Endothelial cell of umbilical vein (primary cell): ENCODE measurements at places on chromosomes 12 and 14.
A peak's percentile ranks its signal among the peaks of the same experiment; 100 is the strongest.

DNA sequence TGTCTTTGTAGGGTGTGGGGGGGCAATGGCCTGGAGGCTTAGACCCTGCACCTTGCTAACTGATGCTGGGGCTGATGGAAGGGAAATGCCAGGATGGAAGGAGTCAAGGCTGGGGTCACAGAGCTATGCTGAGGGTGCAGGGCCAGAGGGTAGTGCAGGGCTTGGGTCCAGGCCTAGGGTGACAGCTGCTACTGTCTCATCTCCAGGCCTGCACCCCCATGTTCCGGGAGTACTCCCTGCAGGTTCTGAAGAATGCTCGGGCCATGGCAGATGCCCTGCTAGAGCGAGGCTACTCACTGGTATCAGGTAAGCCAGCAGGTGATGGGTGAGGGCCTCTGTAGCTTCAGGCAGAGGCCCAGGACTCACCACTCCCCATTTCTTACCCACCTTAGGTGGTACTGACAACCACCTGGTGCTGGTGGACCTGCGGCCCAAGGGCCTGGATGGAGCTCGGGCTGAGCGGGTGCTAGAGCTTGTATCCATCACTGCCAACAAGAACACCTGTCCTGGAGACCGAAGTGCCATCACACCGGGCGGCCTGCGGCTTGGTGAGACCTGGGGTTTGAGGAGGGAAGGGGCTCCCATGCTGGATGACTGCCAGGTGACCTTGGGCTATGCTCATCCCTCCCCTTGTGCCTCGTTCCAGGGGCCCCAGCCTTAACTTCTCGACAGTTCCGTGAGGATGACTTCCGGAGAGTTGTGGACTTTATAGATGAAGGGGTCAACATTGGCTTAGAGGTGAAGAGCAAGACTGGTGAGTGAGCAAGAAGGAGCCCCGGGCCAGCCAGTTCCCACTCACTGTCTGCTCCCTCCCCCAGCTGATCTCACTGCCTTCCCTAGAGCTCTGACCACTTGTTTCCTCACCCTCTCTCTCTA is 4.1 kb downstream of the SHMT2 start:
- no peak for DNase-seq

DNA sequence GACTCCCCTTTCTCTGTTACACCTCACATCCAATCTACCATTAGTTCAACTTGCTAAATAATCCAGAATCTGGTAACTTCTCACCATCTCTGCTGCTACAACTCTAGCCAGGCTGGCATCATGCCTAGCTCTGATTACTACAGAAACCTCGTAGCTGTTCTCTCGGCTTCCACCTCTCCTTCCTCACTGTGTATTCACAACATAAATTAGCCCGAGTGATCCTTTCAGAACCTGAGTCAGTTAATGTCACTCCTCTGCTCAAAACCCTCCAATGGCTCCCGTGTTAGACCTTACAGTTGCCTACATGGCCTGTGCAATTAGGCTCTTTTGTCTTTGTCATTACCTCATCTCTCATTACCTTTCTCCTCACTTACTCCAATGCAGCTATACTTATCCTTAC is 139.4 kb downstream of the PDE3A start:
- no peak for DNase-seq

- DNase-seq, result no peak
These were observed 2.5 kb downstream of the NR1H4 start for GRCh38 chr12:100476013-100476751.

DNA sequence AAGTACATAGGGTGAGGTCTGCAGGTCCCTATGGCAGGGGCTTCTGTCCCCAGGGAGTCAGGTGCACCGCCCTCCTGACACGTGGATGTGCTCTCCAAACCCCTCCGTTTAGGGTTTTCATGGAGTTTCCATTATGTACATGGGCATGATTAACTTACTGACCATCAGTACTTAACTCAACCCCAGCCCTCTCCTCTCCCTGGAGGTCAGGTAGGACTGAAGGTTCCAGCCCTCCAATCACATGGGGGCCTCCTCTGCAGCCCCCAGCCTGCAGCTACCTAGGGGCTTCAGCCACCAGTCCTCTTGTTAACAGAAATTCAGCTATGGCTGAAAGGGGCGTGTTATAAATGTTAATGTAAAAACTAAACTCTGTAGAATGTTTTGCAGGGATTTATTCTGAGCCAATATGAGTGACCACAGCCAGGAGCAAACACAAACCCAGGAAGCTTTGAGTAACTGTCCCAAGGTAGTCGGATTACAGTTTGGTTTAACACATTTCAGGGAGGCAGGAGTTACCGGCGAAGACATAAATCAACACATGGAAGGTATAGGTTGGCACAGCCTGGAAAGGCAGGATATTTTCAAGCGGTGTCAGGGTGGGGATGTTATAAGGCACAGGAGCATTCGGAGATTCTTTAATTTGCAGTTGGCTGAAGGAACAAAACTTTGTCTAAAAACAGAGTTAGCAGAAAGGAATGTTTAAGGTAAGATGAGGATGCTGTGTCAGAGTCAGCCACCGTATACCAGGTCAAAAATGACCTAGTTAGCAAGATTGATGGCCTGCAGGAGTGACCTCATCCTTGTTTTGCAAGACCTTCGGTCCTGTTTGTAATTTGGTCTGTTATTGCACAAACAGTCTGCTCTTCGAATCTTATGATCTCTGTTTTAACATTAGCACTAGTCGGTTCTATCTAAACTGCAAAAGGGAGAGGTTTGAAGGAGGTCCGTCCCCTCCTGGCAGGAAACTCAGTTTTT is 75.2 kb downstream of the TNFAIP2 start:
- no peak for DNase-seq

DNA sequence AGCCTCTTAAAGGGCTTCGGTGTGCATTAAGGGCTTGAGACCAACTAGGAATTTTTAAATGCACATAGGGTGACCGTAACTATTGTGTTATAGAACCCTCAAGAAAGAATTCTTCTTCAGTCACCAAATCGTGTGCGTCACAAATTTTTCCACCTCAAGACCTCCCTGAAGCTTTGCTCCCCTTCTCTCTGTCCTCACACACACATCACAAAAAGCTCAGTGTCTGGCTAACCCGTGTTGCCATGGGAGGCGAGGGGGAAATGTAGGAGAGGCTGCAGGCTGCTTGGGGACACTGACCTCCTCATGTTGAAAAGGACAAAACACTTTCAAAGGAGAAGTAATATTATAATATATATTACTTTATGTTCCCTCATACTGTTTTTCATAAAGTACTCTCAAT is 10.6 kb downstream of the SSPN start:
- no peak for DNase-seq

- no peak for DNase-seq
These were observed 12.7 kb downstream of the SLC11A2 start for GRCh38 chr12:51013441-51013840.

DNA sequence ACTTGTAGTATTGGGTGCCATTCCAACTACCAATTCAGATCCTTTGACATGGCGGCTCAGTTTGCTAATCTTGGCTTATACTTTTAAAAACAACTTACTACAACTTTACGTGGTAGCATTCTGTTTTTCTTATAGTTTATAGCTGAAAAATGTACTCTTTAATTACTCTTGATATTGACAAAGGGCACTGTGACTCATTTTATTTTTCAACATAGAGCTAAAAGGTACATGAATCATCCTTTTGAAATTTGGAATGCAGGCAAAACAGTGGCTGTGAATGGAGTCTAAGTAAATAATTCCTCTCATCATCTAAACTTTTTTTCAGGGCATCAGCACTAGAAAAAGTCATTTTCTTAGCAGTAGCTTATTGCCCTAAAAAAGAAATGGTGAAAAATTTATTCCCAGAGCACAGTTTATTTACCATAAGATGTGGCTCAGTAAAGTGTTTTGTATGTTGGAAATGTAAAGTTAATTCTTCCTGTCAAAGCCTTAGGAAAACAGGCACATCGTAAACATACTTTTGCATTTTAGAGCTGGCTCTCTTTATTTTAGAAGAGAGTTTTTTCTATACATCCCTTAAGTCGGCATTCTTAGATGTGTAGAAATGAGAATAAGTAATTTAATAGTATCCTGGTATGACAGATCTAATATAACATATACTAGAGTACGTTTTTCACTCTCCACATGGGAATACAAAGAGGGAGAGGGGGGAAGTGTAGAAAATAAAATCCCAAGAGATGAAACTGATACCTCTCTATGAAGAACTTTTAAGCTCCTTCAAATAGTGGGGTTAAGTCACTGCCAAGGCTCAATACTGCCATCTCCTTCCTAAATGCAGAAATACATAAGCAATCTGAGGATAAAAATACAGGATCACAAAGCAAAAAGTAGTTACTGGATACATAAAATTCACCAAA is 55.2 kb downstream of the SLC25A21 start:
- DNase-seq, result peak; percentile 79

GRCh38 chr12:105935106-105935505 is 203.6 kb downstream of the NUAK1 start:
- no peak for DNase-seq

- DNase-seq, result peak; percentile 24
These were observed 17.1 kb upstream of the DLK1 start for GRCh38 chr14:100709289-100710284.

DNA sequence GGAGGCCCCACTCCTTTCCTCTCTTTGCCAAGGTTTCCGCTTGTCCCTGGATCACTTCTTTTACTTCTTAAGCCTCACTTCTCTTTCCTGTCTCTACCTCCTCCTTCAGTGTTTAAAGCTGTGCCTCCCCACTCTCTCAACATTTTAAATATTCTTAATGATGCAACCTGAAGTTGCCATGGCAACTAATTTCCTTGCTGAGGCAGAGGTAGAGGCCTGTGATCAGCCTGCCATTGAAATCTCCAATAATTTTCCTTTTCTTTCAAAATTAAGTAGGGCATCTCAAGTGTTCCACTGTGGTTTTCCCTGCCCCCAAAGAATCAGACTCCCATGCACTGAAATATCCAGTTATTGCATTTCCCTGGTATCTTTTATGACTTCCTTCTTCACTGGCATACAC is 108.6 kb upstream of the VRK1 start:
- DNase-seq, result no peak

DNA sequence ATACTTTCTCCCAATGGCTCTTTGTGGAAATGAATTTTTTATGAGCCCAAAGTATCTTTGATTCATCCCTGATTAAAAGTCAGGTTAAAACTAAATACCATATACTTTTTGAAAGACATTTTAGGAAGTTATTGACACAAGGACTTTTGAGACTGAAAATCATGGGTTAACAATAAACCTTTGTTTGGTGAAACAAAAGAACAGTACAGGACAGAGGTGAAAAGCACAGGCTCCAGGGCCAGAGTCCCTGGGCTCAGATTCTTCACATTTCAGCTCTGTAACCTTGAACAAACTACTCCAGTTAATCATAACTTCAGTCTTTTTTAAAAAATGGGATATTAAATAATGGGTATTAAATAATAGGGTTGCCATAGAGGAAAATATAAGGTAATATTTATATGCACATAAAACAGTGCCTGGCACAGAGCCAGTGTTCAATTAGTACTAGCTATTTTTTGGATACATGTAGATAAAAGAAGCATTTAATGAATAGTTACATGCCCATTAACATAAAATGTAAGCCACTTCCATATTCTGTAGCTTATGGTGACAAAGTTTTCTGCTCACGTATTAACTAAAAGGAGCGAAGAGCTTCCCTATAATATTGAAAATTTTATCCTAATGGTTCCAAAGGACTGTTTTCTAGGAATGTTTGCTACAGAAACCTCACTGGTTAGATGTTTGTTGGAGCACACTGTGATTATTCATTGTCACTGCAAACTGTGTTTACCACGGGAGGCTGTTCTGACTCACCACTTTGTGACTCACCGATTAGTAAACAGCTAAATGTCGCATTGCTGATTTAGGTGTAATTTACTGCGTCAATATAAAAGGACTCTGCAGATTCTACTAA is 255.4 kb downstream of the DAD1 start:
- DNase-seq, result peak; percentile 52

DNA sequence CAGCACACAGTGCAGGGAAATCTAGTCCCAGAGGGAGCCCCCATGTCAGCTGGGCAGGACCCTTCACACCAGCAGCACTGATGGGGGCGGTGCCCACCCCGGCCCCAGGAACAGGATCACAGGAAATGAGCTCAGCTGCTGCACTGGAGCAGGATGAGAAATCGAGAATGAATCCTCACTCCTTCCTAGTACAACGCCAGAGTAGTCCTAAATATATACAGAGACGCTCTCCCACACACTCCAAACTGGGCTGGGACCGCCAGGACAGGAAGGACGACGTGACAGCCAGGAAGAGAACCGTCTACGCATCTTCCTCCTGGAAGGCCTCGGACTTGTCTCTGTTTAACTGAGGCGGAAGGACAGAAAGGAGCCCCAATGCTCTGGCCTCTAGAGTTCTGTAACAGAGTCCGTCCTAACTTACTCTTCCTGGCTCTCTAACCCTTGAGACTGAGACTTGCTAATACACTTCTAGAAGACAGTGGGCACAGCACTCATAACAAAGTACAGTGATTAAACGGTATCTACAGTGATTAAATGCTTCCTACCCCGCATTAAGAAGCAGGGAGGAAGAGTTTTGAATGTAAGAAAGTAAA is 33.4 kb downstream of the CDC42BPB start:
- DNase-seq, result peak; percentile 80

GRCh38 chr12:89154743-89155499 is 197.4 kb downstream of the DUSP6 start:
- DNase-seq, result no peak

- DNase-seq, result no peak
These were observed 21.8 kb downstream of the GOLGA3 start for GRCh38 chr12:132806857-132807256.

DNA sequence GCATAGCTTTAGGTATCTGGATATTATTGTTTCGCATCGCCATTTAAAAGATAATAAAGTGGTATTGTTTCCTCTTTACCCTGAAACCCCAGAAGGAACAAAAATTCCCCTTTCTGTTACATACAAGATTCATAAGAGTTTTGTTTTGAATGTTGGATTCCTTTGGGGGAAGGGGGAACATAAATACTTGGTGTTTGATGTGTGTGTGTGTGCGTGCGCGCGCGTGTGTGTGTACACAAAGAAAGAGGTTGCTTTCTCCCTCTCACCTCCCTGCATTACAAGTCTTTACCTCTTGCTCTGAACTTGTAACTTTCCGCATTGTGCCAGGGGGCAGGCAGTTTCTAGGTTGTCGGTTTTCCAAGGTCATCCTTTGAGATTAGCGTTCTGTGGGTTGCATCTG is 76.4 kb downstream of the GPATCH2L start:
- no peak for DNase-seq

DNA sequence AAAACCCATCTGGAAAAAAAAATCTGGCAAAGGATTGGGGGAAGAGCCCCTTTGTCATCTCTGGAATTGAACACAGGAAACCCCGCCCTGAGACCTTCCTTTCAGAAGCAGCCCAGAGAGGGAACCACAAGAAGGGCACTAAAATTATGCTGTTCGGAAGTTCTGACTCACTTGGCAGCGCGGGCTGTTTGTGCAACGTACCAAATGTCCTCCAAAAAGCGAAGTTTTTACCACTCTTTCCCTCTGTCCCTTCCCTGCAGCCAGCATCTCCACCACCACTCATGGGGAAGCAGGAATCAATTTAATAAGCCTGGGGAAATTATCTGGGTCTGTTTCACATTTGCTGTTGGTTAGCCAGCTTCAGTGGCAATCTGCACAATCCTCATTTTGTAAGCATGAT is 3.2 kb upstream of the SYNE3 start:
- DNase-seq, result peak; percentile 81

GRCh38 chr12:57983146-57983857 is 41.9 kb downstream of the ATP23 start:
- peak; percentile 72 for DNase-seq
